ENCODE measurements at places on chromosomes 2 and 18.
A peak's percentile ranks its signal among the peaks of the same experiment; 100 is the strongest.

- DNase-seq, result no peak
Observed at GRCh38 chr2:176567361-176567760, 298.1 kb downstream of the MTX2 start.

DNA sequence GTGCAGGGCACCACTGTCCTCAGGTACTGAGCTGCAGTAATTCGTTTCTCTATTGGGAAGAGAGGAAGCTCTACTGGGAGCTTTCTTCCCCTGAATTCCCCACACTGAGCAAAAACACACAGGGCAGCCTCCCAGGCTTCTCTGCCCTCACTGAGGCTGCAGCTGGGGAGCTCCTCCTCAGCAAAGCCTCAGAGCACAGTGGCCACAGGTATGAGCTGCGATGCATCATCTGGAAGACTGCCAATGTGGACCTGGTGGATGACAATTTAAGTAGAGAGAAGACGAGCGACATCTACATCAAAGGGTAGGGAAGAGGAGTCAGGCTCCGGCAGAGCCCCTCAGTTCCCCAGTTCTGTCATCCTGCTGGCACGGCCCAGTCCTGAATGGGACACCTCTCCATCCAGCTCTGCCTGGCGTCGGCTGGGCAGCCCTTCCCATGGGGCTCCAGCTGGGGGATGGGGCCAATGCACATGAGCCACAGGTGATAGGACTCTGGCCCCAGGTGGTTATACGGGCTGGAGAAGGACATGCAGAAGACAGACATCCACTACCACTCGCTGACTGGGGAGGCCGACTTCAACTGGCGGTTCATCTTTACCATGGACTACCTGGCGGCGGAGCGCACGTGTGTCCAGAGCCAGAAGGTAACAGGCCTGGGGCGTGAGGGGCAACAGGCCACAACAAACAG, 37.6 kb downstream of the LMAN2L start:
- no peak for DNase-seq

DNA sequence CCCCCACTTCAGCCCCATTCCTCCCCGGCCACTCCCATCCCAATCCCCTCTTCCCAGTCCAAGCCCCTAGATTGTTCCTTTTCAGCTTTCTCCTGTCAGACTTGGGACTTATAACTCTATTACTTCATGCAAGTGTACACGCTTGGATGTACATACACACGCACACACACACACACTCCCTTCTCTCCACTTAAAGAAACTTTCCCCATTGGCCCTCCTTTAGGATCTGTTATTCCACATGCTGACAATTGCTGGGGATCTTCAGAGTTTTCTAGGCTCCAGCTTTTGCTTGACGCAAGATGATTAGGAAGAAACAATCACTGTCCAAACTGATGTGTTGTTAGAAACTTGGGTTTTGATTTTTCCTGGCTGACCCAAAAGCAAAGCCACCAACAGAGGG, 75.4 kb downstream of the CDK15 start:
- DNase-seq, result no peak

DNA sequence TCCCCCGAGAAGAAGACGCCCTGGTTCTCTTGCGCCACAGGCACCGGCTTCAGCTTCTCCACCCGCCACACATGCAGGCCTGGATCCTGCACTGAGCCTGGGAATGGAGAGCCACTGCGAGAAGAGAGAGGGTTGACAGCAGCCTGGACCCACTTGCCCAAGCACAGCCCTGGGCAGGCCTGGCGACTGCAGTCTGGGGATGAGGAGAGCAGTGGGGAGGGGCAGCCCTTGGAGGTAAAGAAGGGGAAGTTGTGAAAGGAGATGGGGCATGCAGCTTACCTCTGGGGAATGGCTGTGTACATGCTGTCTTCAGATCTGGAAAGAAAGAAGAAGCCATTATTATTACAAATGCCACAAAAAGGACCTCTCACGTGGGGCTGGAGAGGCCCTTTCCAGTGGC, 8.3 kb downstream of the CAPG start:
- peak; percentile 62 for DNase-seq

GRCh38 chr2:27829791-27830190, 58.3 kb downstream of the MRPL33 start:
- DNase-seq, result no peak

DNA sequence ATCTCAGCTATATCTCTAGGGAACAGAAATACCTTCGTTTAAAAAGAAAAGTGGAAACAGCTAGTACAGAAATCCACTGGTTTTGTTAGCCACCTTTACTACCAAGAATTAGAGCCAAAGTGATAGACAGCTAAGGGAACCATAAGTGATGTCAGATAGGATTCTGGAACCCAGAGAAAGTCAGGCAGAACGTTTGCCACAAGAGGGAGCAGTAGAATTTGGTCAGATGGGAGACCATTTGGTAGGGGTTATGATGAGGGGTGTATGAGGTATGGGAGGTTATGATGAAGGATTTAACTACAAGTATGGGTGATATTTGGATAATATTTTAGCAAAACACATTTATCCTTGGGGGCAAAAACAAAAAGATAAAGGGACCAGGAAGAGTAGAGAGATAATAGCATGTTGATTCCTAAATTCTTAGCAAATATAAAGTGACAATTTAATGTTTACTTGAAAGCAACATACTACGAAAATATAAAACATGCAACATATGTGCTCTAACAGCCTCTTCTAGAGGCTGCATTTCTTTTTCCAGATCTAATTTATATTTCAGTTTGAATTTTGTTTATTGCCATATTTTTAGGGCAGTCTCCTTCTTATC, 3.3 kb downstream of the SLC8A1 start:
- DNase-seq, result peak; percentile 39

DNA sequence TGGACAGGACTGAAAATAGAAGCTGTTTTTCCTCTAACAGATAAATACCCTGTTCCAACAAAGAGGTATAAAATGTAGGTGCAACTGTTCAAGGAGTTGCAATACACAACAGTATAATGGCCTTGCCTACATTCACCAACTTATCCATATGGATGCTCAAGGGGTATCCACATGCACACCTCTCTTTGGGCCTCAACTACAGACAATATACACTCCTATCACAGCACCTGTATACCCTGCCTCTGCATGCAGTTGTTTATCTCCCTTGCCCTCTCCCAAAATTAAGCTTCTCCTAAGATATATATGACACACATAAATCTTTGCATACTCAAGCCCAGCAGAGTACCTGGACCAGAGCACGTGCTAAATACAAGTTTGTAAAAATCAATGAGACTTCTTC, 37.3 kb downstream of the DARS1 start:
- DNase-seq, result no peak

GRCh38 chr18:56926734-56927133, 220.2 kb upstream of the BOD1L2 start:
- DNase-seq, result no peak

DNA sequence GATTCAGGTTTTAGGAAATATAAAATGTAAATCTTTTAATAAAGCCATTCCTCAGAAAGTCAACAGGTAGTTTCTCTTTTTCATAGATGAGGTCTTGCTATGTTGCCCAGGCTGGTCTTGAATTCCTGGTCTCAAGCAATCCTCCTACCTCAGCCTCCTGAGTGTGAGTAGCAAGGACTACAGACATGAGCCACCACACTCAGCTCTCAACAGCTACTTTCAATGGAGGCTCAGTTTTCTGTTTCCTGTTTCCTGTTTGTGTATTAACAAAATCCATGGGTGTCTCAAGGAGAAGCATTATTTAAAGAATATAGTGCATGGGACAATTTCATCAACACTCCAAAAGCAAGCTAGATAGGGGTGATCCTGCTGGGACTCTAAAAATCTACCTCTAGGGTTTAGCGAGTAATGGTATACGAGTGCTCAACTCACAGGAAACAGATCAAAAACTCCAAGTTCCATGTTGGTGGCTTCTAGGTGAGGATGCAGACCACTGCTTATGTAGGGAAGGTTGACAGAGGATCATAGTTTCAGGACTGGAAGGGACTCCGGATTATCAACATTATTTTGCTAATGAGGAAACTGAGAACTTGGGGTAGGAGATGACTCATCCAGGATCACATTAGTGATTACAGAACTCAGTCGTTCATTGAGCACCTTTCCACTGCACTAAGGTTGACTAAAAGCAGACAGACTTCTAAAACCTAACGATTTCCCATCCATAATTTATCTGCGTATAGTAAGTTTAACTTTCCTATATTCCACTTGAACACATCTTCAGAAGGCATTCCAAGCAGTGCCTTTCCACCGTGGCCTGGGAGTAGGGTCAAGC, 61.7 kb upstream of the WIPF1 start:
- no peak for DNase-seq

DNA sequence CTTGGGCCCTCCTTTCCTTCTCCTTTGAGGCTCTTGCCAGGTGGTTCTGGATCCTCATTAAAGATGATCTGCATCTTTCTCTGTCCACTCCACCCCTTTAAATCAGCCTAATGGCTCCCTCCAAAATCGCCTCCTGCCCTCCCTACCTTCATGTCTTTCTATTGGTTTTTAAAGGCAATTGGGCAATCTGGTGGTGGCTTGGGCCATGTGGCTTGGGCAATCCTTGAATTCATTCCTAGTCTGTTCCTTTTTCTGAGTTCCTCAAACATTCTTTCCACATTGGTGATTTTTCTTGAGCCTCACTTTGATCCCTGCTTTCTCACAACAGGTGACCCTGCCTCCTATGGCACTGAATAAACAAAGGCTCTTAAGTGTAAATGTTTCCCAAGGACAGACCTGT, 266.2 kb upstream of the REV1 start:
- DNase-seq, result peak; percentile 64

GRCh38 chr2:192159208-192159607, 35.5 kb downstream of the TMEFF2 start:
- DNase-seq, result no peak

DNA sequence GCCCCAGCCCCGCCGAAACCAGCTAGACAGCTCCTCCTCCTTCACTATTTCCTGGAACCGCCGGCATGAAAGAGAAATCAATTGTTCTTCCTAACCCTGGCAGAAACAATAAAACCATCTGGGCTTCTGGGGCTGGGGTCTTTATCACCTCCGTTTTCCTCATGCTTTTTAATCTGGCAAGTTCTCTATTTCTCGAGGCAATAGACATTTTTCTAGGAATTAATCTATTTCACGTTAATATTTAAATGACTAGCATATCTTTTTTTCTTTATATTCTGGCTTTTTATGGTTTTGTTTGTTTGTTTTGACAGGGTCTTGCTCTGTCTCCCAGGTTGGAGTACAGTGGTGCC, 1.4 kb upstream of the KIF1A start:
- no peak for DNase-seq

- no peak for DNase-seq
Observed at GRCh38 chr2:6992794-6993228, 75.6 kb downstream of the RNF144A start.

DNA sequence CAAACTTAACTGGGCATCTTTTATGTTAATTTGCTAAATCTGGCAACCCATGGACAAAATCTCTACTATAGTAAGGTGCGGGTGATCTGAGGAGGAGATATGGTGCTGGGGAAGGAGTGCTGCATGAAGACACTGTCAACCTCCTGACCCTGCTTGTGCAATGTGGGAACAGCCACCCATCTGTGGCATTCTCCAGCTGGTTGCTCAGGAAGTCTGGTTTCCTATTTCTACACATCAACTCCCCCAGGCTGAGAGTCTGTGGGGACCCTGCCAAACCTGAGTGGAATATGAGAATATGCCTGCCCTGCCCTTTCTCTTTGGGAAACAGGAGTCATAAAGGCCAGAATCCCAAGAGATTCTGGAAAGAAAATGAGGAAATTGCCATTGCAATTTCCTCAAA, 60.1 kb upstream of the PAX3 start:
- DNase-seq, result peak; percentile 94

Measured in AML-193 (cell line).